ENCODE measurements at places on chromosomes 11 and 22.
A peak's percentile ranks its signal among the peaks of the same experiment; 100 is the strongest.

DNA sequence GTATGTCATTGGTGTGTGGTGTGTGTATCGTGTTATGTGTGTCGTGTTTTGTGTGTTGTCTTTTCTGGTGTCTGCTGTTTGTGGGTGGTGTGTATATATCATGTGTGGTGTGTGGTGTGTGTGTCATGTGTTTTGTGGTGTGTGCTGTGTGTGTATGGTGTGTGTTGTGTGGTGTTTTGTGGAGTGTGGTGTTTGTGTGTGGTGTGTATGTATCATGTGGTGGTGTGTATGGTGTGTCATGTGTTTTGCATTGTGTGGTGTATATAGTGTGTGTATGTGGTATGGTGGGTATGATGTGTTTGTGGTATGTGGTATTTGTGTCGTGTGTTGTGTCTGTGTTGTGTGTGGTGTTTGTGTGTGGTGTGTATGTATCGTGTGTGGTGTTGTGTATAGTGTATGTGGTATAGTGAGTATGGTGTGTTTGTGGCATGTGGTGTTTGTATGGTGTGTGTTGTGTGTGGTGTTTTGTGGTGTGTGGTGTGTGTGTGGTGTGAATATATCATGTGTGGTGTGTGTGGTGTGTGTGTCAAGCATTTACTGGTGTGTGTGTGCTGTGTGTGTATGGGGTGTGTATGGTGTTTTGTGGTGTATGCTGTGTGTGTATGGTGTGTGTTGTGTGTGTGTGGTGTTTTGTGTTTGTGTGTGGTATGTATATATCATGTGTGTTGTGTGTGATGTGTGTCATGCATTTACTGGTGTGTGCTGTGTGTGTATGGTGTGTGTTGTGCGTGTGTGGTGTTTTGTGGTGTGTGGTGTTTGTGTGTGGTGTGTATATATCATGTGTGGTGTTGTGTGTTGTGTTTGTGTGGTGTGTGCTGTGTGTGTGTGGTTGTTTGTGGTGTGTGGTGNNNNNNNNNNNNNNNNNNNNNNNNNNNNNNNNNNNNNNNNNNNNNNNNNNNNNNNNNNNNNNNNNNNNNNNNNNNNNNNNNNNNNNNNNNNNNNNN lies 12.7 kb downstream of the PIM3 start:
- no peak for DNase-seq

DNA sequence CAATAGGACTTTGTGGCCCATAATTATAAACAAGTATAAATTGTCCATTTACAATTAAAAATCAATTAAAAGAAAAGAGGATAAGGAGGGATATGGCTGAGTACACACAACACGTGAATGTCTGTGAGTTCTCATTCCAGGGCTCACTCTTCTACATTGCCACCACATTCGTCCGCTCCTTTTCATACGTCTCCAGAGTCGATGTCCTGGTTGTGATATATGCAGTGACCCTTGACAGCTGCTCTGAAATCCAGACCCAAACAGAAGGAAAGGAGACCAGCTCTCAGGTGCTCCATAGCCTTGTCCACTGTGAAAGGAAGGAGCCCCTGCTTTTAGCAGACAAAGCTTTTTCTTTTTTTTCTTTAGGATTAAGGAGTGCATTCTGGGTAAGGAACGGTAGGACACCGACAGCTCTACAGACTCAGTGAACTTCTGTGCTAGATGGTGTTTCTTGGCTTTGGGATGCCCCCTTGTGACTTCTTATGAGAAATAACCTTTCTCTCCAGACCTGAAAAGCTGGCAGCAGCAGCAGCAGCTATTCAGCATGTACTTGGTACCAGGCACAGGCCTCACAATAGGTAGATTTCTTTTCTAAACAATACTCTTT lies 19.7 kb upstream of the DNAJB13 start:
- no peak for DNase-seq

- DNase-seq, result no peak
These were observed 58.6 kb upstream of the EIF3D start for GRCh38 chr22:36587289-36588154.

DNA sequence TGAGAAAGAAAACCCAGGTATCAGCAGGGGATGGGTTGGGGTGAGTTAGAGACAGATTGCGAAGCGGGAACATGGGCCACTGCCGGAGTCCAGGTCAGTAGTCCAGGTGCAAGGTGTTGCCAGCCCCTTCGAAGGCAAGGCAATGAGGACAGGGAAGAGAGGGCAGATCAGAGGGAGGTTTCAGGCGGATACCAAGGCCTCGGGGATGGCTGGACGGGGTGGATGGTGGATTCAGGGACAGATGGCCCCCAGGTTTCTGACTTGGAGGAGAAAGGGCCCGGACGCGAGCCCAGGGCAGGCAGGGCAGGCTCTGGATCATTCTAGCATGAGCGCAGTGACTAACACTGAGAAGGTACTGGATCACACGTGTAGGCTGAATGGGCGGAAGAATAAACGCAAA lies 25.4 kb upstream of the IGSF9B start:
- DNase-seq, result no peak

- no peak for DNase-seq
These were observed 62.2 kb upstream of the ADA2 start for GRCh38 chr22:17281440-17281841.

DNA sequence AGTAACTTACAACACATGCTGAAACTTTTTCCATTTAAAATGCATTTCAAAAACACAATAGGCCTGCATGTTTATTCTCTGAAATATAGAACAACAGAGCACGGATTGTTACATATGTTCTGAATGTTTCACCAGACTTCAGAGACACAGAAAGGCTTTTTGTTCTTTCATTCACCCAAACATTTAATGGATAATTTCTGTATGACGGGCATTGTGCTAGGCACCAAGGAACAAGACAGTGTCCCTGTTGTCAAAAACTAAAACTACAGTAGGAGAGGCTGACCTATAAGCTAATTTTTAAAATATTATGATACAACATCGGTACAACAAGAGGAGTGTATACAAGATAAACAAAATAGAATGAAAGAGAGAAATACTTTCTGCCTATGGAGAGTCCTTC lies 81.9 kb upstream of the TEAD1 start:
- DNase-seq, result no peak

DNA sequence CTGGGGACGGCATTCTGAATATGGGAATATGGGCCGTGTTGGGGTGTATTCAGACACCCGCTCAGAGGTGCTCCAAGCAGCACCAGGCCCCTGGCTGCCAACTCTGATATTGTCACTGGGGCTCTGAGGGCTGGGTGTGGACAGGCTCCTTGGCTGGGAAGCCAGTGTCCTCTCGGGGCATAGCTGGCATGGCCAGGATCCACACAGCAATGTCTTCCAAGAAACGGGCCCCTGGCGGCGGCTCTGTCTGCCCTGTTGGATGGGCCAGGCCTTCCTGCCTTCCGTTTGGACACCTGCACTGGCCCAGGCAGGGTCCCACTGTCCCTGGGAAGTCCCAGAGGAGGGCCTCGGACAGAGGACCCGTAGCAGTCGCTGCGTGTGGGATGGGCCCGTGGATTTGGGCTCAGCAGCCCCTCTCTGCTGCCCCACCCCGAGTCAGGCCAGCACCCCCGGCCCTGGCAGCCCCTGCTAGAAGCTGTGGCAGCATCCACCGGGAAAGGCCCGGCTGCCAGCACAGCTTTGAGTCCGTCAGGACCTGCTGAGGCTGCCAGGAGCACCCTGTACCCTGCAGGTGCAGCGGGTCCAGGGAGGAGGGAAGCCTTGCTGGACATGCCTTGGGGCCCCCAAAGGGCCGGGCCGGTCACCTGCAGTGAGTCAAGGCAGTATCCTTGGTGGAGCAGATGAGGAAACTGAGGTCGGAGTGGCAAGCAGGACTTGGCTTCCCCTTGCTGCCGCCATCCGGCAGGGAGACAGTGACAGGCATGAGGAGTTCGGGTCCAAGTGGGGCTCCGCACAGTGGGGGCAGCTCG lies 4.1 kb downstream of the PANX2 start:
- no peak for DNase-seq

DNA sequence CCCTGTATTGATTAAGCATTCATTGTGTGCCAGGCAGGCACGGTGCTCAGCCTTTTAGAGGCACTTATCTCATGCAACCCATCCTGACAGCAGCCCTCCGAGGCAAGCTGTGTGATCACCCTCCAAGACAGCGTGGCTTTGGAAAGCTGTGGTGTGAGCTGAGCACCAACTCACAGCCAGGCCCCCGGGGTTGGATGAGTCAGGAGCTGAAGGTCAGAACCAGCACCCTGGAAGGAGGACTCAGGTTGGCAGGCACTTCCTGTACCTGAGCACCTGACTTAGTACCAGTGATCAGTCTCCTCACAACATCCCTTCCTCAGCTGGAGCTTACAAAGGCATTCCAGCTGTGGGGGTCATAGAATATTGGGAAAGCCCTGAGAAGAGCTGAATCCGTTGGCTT lies 9.0 kb downstream of the PATZ1 start:
- DNase-seq, result peak; percentile 21

DNA sequence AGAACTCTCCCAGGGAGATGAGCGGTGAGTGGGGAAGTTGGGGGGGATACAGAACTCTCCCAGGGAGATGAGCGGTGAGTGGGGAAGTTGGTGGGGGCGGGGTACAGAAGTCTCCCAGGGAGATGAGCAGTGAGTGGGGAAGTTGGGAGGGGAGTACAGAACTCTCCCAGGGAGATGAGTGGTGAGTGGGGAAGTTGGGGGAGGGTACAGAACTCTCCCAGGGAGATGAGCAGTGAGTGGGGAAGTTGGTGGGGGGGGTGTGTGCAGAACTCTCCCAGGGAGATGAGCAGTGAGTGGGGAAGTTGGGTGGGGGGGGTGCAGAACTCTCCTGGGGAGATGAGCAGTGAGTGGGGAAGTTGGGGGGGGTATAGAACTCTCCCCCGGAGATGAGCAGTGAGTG lies 186.5 kb downstream of the SHANK2 start:
- no peak for DNase-seq

DNA sequence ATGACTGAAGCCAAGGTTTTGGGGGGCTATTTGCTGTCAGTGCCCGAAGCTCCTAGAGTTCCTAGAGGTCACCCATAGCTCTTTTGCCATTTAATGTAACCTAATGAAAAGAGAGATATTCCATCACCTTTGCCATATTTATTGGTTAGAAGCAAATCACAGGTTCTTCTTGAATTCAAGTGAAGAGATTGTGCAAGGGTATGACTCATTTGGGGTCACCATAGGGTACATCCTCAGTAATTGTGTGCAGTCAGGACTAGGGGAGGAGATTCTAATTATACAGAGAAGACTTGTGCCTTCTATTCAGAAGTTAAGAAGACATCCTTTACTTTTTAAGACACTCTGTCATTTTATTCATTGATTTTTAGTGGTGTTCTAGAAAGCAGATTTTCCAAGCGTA lies 6.9 kb upstream of the PRAME start:
- DNase-seq, result no peak

- no peak for DNase-seq
These were observed 10.1 kb downstream of the NAGA start for GRCh38 chr22:42060489-42060888.

DNA sequence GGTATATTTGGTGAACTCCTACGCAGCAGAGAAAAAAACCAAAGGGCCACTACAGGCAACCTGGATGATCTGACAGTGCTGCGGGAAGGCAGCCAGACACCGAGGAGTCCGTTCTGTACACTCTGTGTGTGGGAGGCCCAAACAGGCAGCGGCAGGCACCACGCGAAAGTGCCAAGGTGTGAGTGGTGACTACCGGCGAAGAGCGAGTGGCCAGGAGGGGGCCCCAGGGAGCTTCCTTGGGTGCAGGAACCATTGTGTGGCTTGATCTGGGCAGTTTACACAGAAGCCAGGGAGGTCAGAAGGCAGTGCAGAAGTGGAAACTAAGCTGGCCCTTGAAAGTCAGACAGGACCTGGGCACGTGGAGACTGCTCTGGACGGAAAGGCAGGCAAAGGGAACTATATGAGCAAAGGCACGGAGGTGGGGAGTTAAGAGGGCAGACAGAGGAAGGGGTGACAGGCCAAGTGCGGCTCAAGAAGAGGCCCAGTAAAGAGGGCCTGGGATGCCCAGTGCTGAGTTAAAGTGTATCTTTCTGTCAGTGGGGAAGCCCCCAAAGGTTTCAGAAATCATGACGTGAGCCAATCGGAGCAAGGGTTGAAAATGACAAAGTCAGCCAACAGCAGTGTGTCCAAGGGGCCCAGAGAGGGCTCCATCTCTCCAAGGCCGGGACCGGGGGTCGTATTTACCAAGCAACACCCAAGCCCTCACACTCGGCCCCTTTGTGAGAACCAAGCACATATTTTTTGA lies 10.6 kb downstream of the TMEM184B start:
- DNase-seq, result peak; percentile 45

DNA sequence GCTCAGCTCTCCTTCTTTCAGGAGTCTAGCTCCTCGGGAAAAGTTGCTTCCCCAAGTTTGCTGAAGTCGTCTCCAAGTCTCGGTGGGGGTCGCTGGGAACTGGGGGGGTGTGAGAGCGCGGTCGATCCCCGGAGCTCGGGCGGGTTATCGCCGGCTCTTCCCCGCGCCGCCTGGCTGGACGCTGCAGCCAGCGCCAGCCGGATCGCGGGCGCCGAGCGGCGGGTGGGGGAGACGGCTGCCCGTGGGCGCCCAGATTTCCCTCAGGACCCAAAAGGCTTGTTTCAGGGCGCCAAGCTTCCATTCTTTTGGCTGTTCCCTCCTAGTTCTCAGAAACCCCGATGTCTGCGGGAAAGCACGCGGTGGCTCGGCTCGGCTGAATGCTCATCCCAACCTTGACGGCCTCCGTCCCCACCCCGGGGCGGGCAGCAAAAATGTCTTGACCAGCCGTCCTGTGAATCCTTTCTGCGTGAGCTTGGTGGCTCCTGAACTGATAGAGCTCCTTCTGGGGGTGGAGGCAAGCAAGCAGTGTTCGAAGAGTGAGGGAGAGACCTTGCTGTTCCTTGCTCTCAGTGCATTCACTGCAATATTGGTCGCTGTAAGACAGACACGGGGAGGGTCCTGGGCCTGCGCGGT lies 1.7 kb downstream of the ZBTB16 start:
- no peak for DNase-seq

- no peak for DNase-seq
These were observed 2.4 kb downstream of the IFITM10 start for GRCh38 chr11:1747753-1748635.

DNA sequence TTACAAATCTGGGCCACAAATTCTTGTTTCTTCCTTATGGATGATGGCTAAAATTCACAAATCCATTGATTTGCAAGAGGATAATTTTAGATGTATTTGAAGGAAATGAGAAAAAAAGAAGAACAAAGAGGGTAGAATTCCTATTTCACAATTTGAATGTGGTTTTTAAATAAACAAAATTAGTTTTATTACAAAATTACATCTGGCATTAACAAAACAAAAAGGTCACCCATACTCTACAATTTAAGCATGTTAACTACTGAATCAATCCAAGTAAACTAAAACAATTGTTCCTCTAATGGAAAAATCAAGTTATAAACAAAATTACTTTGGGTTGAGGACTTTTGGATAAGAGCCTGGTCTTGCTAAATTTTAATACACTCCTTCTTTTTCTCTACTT lies 242.0 kb downstream of the METTL15 start:
- DNase-seq, result no peak
